ENCODE measurements at places on chromosomes 2 and 18. TPM values are rescaled to one million over a fixed set of nuclear protein-coding genes. Genes with fewer than 3 reads are reported as not detected.

ASIC4 gene
- 0.42 TPM for total RNA-seq

DNA sequence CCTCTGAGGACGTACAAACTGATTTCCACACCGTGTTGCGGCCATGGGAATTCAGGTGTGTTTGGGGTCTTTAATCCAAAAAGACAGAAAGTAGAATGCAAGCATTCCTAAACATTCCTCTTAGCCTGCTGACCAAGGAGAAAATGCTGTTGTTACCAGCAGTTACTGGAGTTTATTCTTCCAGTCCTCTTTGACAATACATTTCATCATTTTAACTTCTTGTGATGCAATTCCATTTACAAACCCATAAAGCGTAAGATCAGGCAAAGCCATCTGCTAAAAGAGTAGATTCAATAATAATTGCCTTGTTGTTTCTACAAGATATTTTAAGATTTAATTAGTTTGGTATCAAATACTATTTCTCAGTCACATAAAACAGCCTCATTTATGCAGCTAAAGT, 32.7 kb downstream of the SPIRE1 start:
- DNase-seq = no peak

GRCh38 chr2:10286216-10287037, 16.3 kb upstream of the HPCAL1 start:
- no peak for DNase-seq

DNA sequence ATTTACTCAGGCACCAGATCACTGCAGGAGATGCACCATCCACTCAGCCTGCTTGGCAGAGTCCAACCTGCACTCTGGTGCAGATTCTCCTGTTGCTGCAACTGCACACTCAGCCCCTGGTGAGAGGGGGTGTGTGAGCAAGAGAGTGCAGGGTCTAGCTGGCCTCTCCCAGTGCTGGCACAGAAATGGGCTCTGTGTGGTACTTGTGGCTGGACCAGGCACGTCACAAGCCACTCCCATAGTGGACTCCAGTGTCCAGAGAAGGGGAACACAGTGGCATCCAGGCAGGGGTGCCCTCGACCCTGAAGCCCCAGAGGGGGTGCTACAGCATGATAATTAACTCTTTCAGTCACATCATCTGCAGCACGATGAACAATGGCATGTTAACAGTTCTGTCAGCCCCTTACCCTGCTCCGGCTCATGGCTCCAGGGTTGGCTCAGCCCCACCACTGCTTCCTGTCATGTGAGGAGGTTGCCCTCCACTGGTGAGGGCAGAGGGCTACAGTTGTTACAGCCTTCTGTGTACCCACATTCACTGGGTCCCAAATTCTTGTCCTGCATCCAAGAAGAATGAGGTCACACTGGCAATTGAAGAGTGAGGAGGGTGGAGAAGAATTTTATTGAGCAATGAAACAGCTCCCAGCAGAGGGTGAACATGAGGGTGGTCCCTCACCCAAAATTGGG, 135.7 kb downstream of the EVA1A start:
- peak; percentile 33 for DNase-seq

GRCh38 chr2:140308706-140309105, 1528.5 kb upstream of the NXPH2 start:
- no peak for DNase-seq

DNA sequence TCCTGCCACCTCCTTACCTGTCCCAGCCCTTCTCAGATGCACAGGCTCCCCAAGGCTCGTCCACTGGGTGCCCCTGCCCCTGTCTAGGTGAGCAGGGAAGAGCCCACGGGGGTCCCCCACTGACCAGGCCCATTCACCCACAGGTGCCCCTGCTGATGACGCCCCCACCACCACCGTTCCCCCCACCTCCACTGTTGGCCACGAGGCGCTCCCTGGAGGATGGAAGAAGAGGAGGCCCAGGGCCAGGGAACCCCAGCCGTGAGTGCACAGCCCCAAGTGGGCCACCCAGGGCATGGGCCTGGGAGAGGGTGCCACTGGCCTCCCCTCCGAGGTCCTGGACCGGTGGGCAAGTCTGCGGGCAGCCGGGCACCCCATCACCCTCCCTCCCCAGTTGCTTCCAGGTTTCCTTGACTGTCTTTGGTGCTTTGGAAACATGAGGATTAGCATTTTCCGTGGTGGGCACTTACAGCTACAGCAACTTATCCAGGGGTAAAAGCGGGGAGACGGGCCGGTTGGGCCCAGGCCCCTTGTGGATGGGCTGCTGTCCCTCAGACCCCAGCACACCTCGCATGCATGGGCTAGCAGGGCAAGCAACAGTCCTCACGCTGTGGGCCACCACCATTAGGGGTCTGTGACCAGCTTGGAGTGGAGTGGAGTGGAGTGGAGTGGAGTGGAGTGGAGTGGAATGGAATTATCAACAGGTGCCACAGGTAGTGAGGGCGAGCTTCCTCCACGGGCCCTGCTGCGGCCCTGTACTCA, 13.2 kb upstream of the KLHL30 start:
- DNase-seq = no peak

BMP10 gene
- not detected for total RNA-seq

SULT1C2 gene
- 1.0 TPM for total RNA-seq

KIF5C gene
- 3.2 TPM for total RNA-seq

GRCh38 chr2:3706892-3707291, 3.5 kb downstream of the DCDC2C start:
- no peak for DNase-seq

KATNAL2 gene
- 3.7 TPM for total RNA-seq

DNA sequence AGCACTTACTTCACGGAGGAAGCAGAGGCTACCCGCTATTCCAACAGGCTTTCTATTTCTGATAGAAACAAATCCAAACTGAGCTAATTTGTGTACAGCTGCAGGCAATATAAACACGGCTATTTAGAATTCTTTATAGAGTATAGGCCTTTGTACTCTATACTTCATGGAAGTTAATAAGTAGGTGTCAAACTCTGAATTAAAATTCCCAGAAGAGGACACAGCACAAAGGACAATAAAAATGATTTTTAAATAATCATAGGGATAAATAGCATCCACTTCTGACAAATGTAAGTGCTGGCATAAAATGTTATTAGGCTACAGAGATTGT, 261.5 kb downstream of the AFF3 start:
- no peak for DNase-seq

DNA sequence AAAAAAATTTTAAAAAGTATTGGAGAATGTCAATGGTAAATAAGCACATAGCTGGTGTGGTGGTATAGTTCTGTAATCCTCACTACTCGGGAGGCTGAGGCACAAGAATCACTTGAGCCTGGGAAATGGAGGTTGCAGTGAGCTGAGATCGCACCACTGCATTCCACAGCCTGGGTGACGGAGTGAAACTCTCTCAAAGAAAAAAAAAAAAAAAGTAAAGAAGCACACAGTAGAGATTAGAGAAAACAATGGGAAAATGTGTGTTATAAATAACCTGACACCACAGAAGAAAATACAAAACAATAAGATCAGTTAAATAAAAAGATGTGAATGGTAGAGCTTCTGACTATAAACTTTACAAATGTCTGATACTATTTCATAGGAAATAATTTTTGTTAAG, 163.7 kb upstream of the WDSUB1 start:
- DNase-seq = no peak

RFX8 gene
- 4.6 TPM for total RNA-seq

DNA sequence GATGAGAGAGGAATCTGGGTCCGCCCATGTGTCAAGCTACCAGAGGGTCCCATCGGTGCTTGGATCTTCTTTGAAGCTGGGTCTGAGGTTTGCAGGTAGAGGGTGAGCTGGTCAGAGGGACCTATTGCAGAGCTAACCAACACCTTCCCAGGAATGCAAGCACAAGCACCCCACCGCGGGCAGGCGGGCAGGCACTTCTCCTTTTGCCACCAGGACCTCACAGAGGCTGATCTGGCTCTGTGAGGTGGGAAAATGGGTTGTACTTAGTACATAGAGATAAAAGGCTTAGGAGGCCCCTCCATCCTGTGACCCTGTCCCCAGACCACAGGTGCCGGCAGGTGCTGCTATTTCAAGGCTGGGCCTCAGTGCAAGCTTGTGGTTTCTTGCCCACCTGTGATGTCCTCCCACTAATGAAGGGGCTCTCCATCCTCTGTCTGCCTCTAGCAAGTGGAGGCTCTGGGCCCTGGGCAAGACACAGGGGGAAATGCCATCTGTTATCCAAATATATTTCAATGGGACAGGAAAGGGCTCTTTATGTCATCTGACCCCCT, 31.4 kb upstream of the IL37 start:
- DNase-seq = no peak

GRCh38 chr2:109438773-109439389, 174.9 kb downstream of the SEPTIN10 start:
- no peak for DNase-seq

DNA sequence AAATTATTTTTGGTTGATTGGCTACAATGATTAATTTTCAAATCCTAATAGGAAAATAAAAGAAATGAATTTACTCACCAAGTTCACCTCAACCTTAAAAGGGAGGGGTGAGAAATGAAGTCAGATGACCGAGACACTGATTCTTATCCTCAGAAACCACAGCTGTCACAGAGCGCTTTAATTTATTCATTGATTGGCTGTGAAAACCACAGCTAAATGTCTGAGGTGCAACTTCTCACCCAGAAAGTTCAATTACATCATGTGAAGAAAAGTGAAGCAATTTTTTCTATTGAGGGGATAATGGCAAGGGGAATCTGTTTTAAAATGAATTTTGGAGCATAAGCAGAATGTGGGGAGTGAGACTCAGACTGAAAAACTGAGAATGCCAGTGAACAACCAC, 128.4 kb downstream of the RNF152 start:
- DNase-seq = no peak

GRCh38 chr2:68391869-68392268, 26.8 kb downstream of the PLEK start:
- DNase-seq = no peak

DNA sequence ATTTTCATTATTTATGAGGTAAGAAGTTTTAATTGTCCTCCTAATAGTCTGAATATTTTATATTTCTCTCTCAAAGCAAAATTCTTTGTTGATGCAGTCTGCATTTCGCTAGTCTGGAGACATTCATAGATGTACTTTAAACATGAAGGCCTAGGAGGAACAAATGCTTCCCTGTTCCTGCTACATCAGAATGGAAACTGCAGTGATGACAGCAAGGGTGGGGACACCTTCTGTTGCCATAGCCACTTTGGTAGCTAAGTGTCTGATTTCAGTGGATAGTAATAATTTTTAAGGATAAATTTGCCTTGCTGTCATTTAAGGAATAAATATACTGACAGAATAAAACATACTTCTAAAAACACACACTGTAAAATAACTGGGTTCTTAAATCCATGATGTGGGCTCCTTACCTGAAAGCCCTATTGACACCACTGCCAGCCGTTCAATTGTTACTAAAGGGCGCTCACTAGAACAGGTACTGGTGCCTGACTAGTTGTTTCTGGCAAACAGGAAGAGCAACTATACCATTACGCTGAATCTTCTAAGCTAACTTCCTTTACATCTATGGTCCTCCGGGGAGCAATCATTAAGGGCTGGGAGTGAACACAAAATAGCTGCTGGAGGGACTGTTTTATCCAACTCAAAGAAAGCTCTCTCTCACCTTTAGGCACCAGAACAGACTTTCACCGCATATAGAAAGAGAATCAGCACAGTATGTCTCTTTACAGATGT, 88.2 kb downstream of the TMEM131 start:
- no peak for DNase-seq

C1QL2 gene
- total RNA-seq = not detected

DNA sequence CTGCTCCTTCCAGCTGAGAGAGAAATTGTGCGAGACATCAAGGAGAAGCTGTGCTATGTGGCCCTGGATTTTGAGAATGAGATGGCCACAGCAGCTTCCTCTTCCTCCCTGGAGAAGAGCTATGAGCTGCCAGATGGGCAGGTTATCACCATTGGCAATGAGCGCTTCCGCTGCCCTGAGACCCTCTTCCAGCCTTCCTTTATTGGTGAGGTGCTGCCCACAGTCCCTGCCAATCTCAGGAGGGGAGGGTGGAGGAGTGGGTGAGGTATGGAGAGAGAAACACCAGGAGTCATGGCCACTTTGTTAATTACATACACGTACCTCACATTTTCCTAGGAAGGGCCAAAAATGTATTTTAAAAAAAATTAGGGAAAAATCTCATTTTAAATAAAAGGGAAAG, 12.0 kb upstream of the DGUOK start:
- DNase-seq = no peak

DNA sequence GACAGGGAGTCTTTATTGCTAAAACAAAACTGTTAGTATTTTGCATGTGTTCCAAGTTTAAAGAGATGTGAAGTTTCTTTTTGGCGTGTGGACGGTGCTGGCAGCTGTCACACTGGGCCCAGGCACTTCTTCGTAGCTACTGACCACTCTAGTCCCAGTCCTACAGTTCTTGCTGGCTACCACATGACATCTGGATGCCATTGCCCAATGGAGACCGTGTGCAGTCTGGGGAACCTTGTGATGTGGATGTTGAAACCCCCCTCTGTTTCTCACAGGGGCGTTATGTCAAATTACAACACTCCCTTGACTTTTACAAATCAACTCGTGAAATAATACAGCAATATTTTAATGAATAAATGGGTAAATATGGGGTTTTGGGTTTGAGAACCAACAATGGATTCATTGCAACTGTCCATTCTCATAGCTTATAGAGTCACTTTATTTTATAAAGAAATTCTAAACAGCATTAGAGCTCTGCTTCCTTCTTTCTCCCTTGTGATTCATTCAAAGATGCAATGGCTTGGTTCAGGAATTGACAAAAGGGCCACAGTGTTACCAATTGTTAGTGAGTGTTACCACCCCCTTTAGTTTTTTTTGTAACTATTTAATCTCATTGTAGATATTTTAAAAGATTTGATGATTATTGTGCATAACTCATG, 1.2 kb downstream of the GPD2 start:
- DNase-seq = no peak

- DNase-seq = no peak
Measured at GRCh38 chr2:202736826-202737225, 102.1 kb downstream of the FAM117B start.

SDC1 gene
- total RNA-seq = 75.2 TPM

DNA sequence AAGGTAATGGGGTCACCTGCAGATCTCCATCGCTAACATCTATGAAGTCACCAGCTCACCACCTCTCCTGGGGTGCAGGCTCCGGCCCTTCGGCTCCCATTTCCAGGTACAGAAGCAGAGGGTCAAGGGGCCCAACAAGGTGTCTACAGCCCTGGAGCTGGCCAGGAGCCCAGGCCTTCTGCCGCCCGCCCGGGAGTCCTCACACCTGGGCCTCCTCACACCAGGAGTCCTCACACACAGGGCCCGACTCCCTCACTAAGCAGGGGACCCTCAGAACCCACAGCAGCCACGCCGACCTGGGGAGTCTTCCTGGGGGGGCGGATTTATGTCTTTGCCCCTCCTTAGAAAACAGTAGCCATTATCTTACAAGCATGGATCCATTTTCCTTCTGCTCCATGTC, 43.4 kb upstream of the TPO start:
- no peak for DNase-seq

PAIP2B gene
- 2.5 TPM for total RNA-seq

ODC1 gene
- total RNA-seq = 441 TPM

Data from Daoy (cell line).